GF-D8 (cell line): ENCODE measurements at places on chromosomes 4 and X.
A peak's percentile ranks its signal among the peaks of the same experiment; 100 is the strongest.

DNA sequence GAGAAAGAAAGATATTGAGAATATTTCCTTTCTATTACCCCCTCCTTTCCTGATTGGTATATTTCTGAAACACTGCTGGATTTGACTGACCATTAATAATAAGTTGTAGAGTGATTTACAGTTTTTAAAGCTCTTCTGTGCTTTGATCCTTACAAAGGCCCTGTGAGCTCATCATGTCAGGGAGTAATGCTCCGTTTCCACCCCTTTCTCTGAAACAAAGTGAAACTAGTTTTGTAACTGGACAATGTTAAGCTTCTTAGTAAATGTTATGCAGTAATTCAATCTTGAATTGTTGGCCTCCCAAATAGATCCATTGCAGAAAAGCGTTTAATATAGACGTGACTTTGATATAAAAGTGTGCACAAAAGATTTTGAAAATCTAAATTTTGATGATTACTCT is 190.1 kb upstream of the GNPDA2 start:
- DNase-seq, result no peak

DNA sequence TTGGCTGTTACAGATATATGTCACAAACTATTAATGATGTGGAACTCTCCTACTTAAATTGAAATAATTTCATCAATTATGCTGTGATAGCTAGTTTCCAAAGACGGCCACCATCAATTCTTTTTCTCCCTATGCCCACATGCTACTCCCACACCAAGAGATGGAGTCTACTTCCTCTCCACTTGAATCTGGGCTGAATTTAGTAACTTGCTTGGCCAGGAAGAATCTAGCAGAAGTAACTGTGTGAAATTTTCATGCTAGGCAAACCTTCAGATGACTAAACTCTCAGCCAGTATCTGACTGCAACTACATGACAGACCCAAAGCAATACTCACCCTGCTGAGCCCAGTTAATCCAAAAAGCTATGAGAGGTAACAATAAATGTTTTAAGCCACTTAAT is 3.2 kb downstream of the SEPSECS start:
- peak; percentile 58 for DNase-seq

GRCh38 chr4:88793475-88793874 is 95.8 kb upstream of the NAP1L5 start:
- DNase-seq, result no peak

GRCh38 chr4:185309770-185310169 is 86.0 kb downstream of the LRP2BP start:
- DNase-seq, result no peak

- DNase-seq, result no peak
Measured at GRCh38 chr4:120842031-120842430, 80.5 kb downstream of the PRDM5 start.

DNA sequence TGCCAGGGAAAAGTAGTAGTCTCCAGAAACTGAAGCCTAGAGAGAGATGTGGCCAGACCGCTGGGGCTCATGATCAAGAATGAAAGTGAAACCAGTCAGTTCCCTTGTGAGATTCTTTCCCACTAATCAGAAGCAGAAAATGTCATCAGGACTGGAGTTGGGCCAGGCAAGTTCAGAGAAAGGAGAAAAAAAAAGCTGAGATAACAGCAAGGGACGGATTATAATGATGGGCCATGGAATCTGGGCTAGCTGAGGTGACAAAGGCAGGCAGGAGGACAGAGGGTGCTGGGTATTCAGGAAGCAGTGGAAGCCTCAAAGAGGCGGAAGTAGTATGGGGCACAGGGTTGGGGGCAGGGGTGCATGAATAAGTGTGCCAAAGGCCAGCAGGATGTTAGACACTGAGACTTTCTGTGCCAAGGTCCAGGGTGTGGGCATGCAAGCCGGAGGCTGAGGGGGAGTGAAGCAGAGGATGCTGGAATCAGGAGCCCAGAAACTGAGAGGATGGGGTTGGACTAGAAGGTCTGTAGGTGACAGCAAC is 2.5 kb downstream of the CXorf38 start:
- DNase-seq, result peak; percentile 58

DNA sequence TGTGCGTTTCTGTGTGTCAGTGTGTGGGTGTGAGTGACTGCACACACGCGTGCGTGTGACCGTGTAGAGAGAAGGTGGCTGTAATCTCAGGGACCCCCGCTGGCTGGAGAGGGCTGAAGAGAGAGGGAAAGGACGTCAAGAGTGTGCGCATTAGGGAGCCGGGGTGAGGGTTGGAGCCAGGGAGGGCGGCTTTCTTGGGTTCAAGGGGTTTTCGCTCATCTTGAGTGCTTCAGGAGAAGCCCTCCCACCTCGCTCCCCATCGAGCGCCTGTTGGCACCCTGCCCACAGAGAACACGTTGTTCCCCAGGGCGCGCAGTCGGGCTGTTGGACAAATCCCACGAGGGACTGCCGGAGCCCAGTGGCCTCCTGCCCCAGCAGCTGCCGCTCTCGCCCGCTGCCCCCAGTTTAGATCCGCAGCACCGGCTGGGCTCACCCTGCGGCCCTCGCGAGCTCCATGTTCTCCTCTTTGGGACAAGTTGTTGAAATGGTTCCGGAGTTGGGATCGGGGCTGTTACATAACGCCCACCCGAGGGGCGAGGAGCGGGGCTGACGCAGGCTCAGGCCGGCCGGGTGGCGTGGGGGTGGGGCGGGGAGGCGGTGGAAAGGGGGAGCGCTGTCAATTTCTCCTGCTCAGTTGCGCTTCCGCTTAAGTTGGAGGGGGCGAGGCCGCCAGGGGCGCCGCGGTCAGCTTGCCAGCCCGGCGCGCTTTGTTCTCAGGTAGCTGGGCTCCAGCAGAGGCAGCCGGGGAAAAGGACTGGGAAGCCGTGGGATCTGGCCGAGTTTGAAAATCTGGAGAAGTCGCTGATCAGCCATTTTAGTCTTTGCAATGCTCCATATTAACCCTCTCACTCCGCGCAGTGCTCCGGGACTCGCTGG is 1.6 kb downstream of the GRIA2 start:
- no peak for DNase-seq

GRCh38 chrX:103793545-103793940 is 16.9 kb downstream of the PLP1 start:
- DNase-seq, result no peak

DNA sequence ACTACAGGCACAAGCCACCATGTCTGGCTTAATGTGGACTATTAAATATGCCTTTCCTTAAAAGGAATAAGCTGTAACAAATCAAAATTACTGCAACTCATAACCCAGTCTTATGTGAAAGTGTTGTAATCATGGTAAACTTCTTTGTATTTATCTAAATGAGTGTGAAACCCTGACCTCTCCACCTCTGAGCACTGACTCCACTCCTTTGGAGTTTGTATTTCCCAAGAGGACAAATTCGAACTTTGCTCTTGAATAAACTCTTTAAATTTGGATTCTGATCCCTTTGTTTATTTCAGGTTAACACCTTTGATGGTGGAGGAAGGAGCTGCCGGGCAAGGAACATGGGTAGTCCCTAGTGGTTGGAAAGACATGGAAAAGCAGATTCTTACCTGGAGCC is 48.3 kb upstream of the FAM9A start:
- no peak for DNase-seq

DNA sequence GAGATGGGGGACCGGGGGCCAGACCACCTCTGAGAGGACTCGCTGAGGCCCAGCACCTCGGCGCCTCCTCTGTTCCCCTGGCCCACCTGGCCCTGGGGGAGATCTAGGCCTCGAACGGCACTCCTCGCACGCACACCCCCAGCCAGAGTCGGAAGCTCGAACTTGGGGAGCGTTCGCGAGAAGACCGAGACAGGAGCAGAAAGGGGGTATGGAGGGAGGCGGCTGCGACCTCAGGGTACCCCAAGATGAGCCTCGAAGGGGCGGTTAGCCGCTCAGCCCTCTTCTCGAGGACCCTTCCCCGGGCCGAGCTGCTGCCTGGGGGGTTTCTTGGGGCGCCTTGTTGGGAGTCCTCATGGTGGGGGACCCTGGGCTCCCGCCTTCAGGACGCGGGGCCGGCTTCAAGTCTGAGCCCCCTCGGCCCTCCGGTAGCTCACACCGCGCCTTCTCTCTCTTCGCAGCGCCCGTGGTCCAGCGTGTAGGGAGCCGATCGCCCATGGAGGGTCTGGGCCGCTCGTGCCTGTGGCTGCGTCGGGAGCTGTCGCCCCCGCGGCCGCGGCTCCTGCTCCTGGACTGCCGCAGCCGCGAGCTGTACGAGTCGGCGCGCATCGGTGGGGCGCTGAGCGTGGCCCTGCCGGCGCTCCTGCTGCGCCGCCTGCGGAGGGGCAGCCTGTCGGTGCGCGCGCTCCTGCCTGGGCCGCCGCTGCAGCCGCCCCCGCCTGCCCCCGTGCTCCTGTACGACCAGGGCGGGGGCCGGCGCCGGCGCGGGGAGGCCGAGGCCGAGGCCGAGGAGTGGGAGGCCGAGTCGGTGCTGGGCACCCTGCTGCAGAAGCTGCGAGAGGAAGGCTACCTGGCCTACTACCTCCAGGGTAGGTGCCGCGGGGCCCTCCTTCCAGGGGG is 706 bp downstream of the DUSP9 start:
- no peak for DNase-seq

- no peak for DNase-seq
Measured at GRCh38 chr4:127000846-127001245, 631.9 kb upstream of the INTU start.

DNA sequence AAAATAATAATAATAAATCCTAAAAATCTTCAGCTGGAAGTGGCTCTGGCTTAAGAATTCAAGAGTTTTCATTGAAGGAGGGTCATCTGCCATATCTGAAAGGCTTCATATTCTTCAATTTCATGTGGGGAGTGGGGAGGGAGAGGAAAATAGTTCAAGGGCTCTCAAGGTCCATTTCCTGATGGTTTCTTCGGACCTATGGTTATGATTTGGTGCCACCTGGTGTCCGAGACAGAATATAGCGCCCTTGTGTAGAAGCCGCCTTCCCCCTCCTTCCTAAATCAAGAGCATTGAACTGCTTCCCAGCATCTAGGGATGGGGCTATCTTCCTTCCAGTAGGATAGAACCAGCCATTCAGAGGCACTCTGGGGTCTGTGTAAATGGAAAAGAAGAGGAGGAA is 34.3 kb downstream of the NLGN3 start:
- no peak for DNase-seq

DNA sequence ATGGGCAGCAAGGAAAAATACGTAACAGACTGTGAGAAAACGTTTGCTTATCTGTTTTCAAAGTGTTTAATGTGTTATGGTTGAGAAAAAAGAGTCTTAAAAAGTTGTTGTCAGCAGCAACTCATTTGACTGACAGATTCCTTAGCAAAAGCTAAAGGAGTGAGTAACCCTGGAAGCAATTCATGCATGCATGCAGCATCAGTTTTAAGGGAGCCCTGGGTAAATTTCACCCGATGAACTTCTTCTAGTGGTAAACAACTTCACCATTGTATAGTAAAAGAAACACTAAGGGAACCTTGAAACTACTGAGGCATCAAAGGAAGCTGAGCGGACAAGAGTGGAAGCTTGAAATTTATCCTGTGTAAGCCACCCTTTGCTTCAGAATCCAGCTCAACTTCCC is 583.2 kb upstream of the INTU start:
- no peak for DNase-seq

GRCh38 chr4:75031775-75032174 is 98.9 kb downstream of the PARM1 start:
- no peak for DNase-seq

DNA sequence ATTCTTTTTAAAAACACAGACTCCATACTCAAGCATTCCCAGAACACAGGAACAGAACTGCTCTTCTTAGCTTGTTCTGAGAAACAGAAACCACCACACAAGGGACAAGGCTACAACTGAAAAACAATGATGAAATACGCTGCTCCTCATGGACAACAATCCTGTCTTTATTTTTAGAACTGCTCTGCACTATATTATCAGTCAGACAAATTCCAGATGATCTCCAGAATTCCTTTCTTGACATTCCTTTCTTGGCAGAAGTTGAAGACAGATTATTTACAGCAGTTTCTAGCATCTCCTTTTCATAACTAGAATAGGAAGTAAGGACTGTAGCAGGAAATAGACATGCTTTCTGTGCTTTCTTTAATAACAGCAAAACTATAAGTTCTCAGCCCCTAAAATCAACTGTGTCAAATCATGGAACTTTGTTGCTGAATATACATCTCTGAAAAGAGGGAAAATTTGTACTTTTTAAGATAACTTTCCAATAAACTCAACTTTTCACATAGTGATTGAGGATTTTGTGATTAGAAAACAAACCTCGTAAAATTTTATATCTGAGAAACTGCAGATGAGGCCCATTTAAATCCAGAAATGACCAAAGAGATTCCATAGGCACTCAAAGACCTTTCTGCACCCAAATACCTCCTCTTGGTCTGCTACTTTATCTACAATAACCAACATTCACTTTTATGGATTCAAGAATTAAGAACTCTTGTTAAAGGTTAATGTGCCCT is 35.9 kb downstream of the ANTXR2 start:
- peak; percentile 57 for DNase-seq

DNA sequence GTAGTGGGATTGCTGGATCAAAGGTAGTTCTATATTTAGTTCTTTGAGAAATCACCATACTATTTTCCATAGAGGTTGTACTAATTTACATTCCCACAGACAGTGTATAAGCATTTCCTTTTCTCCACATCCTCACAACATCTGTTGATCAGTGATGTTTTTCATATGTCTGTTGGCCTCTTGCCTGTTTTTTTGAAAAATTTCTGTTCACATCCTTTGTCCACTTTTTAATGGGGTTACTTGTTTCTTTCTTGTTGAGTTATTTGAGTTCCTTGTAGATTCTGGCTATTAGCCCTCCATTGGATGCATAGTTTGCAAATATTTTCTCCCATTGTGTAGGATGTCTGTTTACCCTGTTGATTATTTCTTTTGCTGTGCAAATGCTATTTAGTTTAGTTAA is 72.6 kb downstream of the STOX2 start:
- DNase-seq, result no peak

- no peak for DNase-seq
Measured at GRCh38 chr4:38373375-38373774, 290.6 kb upstream of the KLF3 start.

DNA sequence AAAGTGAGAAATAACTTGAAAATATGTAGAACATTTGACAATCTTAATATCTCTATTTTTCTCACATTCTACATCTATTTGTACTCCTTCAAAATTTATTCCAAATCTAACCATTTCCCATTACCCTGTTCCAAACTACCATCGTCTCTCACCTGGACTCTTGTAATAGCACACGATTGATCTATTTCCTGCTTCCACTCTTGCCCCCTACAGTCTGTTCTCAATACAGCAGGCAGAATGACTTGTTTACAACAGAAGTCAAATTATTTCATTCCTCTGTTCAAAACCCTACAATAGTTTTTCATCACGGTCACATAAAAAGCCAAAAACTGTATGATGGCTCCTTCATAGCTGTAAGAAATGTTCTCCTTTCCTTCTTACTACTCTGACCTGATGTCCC is 21.1 kb upstream of the LUZP4 start:
- DNase-seq, result no peak

- no peak for DNase-seq
Measured at GRCh38 chr4:26362745-26363439, 42.1 kb downstream of the RBPJ start.

GRCh38 chr4:30802622-30803323 is 82.6 kb downstream of the PCDH7 start:
- DNase-seq, result no peak

GRCh38 chr4:41640906-41641305 is 102.9 kb downstream of the LIMCH1 start:
- no peak for DNase-seq
